Placental pericyte (primary cell): ENCODE measurements at places on chromosomes 4 and X. TPM values are rescaled to one million over a fixed set of nuclear protein-coding genes. Genes with fewer than 3 reads are reported as not detected.

CORIN gene
- under 0.01 and 1.1 TPM in 2 replicates for total RNA-seq

RBMXL3 gene
- total RNA-seq = not detected in 2 replicates

TCEAL7 gene
- 0.44 and 11.7 TPM in 2 replicates for total RNA-seq

TRIM75 gene
- total RNA-seq = under 0.01 and 0.43 TPM in 2 replicates

VSIG1 gene
- total RNA-seq = not detected in 2 replicates

ANK2 gene
- total RNA-seq = 13.3 and 30.4 TPM in 2 replicates

HOPX gene
- 1.7 TPM in 1 of 2 replicates, not detected in the other for total RNA-seq

EBP gene
- 119 and 127 TPM in 2 replicates for total RNA-seq

REPS2 gene
- 0.14 and 0.66 TPM in 2 replicates for total RNA-seq

SULT1E1 gene
- total RNA-seq = not detected in 2 replicates

MID1 gene
- total RNA-seq = 4.6 and 9.4 TPM in 2 replicates
